ENCODE measurements at places on chromosomes 5 and 9.

GRCh38 chr9:16417161-16417560 lies 453.3 kb downstream of the BNC2 start:
- DNase-seq, result peak; percentile 16

DNA sequence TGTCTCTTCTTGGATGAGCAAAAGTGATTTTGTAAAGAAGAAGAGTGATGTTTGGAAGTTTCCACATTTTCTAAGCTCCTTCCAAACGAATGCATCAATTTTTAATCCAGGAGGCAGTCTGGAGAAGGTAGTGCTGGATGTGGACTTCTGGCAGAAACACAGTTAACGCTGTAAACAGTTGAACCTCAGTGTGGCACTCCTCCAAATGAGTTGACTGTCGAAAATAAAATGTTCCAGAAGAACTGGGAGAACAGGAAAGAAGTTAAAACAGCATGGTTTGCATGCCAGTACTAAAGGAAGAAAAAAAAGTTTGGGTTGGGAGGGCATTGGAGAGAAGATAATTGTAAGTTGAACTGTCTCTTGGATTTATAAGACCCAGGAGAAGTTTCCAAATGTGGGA lies 6.5 kb downstream of the ZNF462 start:
- DNase-seq, result no peak

- DNase-seq, result no peak
These were observed 92.2 kb downstream of the ZNF462 start for GRCh38 chr9:106954974-106955850.

- DNase-seq, result no peak
These were observed 110.2 kb upstream of the SPIN1 start for GRCh38 chr9:88278036-88278435.

DNA sequence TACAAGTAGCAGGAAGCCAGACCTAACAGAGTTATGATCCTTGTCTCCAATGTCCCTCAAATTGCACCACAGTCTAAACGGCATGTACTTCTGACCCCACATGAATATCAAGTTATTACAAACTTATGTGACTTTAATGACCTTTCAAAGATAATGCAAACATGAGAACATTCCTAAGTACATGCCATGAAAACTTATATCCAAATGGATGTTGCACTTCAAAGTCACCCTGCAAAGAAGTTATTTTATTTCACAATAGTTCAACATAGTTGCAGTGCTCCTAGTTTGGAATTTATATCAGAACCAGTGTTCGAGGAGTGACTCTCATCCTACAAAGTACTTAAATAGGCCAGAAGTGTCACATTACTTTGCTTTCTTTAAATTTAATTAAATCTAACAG lies 41.2 kb upstream of the ITGA1 start:
- no peak for DNase-seq

GRCh38 chr5:77358255-77359205 lies 133.6 kb downstream of the WDR41 start:
- no peak for DNase-seq

- no peak for DNase-seq
These were observed 630.2 kb upstream of the DMAC1 start for GRCh38 chr9:8429768-8430167.

- DNase-seq, result no peak
These were observed 749 bp downstream of the SOWAHA start for GRCh38 chr5:132813599-132814502.

- no peak for DNase-seq
These were observed 4.6 kb downstream of the BARHL1 start for GRCh38 chr9:132586830-132587591.

DNA sequence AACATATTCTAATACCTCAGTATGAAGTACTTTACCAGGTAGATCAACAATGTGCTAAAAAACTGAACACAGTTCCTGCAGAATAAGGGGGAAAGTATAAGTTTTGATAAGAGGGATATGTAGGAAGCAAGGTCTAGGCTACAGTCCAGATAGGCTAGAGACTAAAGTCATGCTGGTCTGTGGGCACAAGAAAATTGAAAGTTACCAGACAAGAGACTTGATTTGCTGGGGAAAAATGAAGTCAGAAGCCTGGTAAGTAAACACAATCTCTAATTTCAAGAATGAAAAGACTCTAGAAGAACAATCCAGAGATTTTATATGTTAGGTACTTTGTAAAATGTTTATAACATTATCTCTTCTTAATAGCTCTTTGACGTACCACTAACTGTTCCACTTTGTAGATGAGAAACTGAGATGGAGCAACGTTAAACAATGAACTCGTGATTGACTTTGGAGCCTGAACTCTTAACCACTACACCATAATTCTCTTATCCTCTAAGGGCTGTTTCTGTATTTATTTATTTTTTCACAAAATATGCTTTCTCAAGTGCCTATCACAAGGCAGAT lies 19.5 kb downstream of the ADAMTS6 start:
- no peak for DNase-seq

- no peak for DNase-seq
These were observed 168.3 kb downstream of the PIK3R1 start for GRCh38 chr5:68383888-68384310.

- no peak for DNase-seq
These were observed 72.2 kb downstream of the SNX18 start for GRCh38 chr5:54589786-54590185.

GRCh38 chr5:162593881-162594280 lies 526.3 kb downstream of the GABRG2 start:
- no peak for DNase-seq

- no peak for DNase-seq
These were observed 348.5 kb upstream of the RIOK2 start for GRCh38 chr5:97531549-97531948.

DNA sequence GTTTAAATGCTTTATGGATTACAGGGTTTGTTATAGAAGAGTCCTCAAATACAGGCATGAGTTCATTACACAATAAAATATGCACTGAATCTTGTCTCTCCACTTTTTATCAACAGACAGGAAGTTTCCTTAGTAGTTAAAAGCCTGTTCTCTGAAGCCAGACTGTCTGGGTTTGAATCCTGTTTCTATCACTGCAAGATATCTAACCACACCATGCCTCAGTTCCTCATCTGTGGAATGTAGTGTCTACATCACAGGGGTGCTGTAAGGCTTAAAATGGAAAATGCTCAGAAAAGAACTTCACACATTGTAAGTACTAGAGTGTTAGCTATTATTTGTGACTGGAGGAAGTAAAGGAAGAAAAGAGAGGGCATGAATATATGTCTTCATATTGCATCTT lies 9.3 kb downstream of the LIX1 start:
- no peak for DNase-seq

DNA sequence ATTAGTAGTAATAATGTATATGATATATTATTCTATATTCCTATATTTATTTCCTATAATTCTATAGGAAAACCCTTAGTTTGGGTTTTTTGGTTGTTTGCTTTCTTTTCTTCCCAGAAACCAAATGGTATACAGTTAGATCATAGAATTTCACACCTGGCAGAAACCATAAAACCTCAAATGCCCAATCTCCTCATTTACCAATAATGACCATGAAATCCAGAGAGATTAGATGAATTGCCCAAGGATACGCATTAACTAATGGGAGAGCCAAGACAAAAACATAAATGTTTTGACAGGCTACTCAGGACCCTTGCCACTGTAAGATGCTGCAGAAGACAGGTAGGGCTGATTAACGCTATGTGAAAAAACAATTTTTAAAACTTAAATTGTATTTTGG lies 158.7 kb upstream of the FST start:
- DNase-seq, result no peak

DNA sequence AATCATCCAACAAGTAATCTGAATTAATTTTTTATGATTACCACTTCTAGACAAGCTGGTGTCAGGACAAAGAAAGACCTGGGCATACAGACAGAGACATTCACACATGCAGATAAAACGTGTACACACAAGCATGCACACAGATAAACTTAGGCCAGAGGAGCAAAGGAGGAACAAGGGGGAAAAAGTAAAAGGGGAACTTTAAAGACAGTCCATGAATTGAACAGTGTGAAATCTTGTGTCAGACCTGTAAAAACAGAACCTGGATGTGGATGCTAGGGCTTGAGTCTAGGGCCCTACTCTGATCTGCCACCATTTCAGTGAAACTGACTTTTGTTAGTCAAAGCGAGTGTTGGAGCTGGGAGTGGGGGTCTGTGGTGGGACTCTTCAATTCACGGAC lies 11.2 kb upstream of the ZSWIM6 start:
- DNase-seq, result no peak

GRCh38 chr9:17219261-17219660 lies 84.4 kb downstream of the CNTLN start:
- DNase-seq, result no peak

- DNase-seq, result no peak
These were observed 26.3 kb upstream of the GABRP start for GRCh38 chr5:170757182-170757601.

- DNase-seq, result no peak
These were observed at the start of gene CFAP90 for GRCh38 chr5:7850395-7851239. CFAP90 (minus strand) TSS chr5:7851133; CDS start chr5:7851021, 112 bp downstream.

- DNase-seq, result no peak
These were observed 5.8 kb downstream of the LCN12 start for GRCh38 chr9:136957901-136958300.

DNA sequence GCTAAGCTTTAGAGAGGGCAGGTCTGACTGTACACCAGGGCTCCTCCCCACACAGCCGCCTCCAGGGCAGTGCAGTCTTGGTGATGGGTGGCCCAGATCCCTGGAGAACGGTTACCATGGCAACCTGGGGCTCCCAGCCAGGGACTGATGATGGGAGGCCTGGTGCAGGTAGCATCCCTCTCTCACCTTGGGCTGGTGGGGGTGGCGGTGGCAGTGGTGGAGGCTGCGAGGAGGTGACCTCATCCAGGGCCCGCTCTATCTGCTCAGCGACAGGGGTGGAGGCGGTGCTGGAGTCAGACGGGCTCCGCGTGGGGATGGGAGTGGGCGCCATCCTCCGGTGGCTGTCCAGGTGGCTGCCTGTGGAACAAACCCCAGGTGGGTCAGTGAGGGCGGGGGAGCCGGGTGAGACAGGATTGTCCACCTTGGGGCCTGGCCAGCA lies 12.3 kb downstream of the PRR7 start:
- peak; percentile 30 for DNase-seq

DNA sequence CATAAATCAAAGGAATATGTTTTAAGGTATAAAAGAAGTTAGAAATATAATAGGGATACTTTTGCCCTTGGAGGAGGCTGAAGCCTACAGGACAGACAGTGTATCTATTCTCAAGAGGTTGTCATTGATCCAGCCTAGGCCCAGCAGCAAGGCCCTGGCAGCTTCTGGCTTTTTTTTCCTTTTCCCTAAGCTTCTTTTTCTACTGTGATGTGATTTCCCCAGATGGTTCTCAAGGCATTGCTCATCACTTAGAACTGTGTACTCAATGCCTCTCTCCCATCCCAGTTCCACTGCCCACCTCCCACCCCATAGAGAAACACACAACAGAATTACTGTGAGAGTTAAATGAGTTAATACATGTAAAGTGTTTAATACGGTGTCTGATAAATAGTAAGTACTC lies 88.6 kb downstream of the SLC44A1 start:
- DNase-seq, result no peak

DNA sequence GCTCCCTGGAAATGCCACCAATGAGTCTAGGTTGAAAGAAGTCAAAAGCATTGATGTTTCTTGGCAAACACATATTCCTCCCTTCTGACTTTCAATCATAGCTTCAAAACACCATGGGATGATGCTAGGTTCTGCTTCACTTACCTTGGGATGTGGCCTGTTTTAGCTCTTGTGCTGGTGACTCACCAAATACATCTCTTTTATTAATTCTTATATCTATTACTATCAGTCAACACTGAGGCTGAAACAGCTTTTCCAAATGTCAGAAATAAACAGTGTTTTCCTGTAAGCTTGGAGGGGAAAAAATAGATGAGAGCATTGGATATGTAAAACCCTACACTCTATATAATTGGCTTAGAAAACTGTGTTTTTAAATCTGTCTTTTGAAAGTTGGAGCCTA lies 245.4 kb upstream of the NREP start:
- DNase-seq, result no peak

GRCh38 chr9:134792627-134793026 lies 88.0 kb upstream of the FCN2 start:
- DNase-seq, result no peak

DNA sequence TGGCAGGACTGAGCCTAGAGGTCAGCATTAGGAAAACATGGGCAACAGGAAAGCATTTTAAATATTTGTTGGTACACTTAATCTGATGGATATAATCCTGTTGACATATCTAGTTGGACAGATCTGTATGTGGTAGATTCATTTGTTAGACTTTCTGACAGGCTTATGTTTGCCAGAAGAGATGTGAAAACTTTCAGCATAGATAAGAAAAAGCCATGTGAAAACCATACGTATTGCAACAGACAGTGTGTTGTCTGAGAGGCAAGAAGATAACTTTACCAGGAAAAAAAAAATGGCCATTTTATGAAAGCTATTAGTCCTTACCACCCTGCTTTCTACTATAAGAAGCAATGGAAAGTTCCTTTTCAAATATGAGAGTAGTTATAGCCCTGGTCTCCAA lies 1902.2 kb upstream of the C9orf72 start:
- DNase-seq, result no peak

GRCh38 chr5:131514316-131515283 lies 120.4 kb downstream of the RAPGEF6 start:
- no peak for DNase-seq

GRCh38 chr9:130575514-130575913 lies 3.9 kb upstream of the FUBP3 start:
- no peak for DNase-seq

DNA sequence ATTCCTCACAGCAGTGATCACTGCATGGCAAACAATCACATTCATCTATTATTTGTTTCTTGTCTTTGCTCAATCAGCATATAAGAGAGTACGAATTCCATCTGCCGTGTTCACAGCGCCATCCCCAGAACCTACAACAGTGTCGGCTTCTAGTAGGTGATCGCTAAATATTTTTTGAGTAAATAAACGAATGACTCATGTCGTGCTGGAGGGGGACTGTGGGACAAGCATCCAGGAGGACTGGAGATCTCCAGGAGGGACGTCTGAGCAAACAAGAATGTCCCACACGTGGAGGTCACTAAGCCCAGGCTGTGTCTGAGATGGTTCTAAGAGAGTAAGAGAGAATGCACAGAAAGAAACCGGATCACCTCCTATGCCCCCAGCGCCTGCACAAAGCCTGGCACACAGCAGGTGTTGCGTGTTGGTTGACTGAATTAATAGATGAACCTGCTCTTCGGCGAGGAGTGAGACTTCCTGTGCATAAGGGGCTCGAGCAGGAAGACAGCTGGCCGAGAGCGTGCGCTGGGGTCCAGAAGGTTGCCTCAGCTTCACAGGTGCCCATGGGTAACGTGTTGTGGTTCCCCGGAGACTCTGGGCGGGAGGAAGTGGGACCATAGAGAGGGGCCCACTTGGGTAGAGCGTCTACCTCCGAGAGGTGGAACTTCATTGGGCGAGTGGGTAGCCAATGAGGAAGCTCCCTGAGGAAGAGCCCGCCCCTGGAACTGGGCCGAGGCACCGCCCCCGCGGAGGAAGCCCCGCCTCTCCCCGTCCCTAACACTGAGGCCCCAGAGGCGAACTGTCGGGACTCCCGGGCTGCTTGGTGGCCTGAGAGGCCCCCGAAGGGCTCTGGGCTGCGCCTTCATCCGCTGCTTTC lies 193.0 kb downstream of the MELK start:
- DNase-seq, result no peak
